Mammary epithelial cell (primary cell): ENCODE measurements at places on chromosomes 3 and 15. TPM values are rescaled to one million over a fixed set of nuclear protein-coding genes. Genes with fewer than 3 reads are reported as not detected.

DNA sequence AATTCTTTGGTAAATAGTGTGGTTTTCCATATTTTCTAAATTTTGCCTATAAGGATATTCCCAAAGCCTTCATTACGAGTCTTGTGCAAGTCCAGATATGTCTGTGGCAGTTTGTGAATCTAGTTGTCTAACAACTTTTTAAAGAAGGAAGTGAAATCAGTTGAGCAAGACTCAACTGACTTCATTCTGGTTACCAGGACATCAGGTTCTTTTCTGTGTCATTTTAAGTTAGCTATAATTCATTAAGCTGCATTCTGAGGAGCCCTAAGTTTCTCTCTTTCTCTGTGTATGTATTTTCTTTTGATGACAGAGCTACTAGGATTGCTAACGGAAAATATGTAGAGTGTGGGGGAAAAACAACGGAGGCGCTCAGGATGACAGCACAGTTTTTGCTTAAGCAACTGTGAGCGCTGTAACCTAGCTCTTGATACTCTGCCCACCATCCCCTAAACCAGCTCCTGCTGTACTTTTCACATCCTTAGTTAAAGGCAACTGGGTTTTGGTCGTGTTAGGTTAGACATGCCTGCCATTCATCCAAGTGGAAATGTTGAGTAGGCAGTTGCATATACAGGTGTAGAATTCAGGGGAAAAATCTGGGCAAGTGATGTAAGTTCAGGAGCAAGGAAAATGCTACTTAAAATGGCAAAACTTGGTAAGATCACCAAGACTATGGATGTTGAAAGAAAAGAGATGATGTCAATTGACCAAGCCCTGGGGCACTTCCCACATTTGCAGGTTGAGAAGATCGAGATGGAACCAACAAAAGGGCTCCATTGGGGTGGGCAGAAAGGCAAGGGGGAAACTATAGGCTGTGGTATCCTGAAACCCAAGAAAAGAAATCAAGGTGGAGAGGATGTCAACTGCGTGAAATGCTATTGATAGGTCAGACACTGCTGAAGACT lies 9.2 kb downstream of the MFSD1 start:
- peak; percentile 28 for DNase-seq

Gene FEZF2
- total RNA-seq: not detected in 2 replicates

- DNase-seq: no peak
Observed at GRCh38 chr3:21229426-21230135, 521.4 kb downstream of the ZNF385D start.

DNA sequence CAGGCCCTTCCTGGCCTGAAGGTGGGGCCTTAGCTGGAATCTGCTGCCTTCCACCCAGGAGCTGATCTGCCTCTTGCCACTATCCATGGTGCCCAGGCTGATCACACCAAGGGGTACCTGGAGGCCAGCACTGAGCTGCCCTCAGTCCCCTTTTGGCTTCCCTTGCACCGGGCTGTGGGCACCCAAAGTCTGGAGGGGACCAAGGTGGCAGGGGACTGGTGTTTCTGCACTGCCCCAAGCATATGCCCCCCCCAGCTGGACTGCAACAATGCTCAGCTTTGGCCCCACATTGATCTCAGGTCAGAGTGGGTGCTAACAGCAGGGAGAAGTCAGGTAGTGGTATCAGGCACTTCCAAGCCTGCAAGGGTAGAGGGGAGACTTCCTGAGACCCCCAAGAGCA lies 902.6 kb upstream of the EPHA6 start:
- DNase-seq: no peak

Gene NMNAT3
- 3.8 and 4.2 TPM in 2 replicates for total RNA-seq

Gene KBTBD13
- total RNA-seq: not detected in 2 replicates

GRCh38 chr15:78454992-78455391 lies 17.0 kb downstream of the IREB2 start:
- DNase-seq: no peak

DNA sequence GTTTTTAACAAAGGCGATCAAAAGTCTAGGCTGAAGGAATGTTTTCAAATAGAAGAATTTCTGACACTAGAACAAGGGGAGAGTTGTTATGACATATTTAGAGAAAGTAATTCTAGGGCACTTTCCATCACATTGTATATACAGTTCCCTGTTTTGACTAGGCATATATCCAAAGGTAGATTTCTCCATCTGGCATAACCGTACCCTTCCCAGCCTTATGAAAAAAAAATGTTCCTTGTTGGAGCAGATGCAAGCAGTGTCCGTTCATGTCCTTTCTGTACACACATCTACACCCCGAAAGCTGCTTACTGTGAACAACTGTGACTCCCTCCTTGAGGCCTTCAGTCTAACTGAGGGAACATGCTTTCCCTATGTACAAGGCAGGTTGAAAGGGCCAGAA lies 271.7 kb upstream of the GBE1 start:
- DNase-seq: no peak

- DNase-seq: peak; percentile 34
Observed at GRCh38 chr3:196969134-196969659, 564 bp upstream of the PIGZ start.

GRCh38 chr15:41494922-41495735 lies 1.5 kb downstream of the ITPKA start:
- no peak for DNase-seq

DNA sequence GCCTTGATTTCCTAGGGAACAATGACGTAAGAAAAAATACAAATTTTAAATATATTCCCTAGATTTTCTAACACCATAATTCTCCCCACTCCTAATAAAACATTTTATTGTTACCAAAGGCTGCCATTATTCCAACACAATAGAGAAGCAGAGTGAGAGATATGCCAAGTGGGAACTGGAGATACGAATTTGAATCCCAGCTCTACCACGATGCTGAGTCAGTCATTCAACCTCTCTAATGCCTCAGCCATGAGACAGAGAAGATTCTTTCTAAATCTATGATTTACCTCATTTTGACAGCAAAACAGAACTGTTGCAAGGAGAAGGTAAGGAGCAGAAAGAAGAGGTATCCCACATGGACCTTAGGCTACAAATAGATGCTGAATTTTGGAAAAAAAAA lies 112.5 kb downstream of the IGF2BP2 start:
- no peak for DNase-seq

DNA sequence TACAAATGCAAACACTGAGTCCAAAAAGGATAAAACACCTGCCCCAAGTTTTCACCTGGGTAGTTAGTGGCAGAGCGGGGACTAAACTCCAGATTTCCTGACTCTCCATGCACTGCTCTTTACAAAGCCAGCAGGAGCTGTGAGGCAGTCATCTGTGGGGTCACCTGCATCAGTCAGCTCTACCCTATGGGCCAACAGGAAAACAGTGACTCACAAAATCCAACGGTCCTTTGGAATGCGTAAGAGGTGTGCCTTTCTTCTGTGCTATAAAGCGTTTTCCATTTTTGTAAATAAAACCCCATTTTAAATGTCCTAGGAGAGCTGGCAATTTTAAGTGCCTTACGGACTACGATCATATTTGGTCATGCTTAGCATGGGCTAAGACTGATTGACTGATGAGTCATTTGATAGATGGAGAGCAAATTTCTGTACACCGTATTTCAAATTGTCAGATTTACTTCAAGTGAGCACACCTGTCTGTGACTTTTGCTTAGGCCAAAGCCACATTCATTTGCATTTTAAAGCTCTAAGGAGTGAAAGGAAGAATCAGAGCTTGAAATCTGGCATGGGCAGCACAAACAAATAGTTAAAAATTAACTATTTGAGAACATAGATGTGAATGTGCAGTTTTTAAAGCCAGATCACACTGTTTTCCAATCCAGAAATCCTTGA lies 4.4 kb upstream of the COL8A1 start:
- DNase-seq: no peak

DNA sequence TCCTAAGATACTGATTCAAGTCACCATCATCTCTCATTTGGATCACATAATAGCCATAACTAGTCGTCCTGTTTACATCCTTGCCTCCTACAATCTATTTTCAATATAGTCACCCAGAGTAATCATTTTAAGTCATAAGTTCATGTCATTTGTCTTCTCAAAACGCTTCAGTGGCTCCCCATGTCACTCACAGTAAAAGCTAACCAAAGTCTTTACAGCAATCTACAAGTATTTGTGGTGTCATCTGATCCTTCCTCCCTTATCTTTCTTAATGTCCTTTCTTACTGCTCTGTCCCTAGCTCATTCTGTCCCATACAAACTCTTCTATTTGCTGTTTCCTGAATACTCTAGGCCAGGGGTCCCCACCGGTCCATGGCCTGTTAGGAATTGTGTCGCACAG lies 28.8 kb downstream of the GBE1 start:
- DNase-seq: no peak

GRCh38 chr15:49235446-49236124 lies 65.5 kb downstream of the GALK2 start:
- peak; percentile 43 for DNase-seq

DNA sequence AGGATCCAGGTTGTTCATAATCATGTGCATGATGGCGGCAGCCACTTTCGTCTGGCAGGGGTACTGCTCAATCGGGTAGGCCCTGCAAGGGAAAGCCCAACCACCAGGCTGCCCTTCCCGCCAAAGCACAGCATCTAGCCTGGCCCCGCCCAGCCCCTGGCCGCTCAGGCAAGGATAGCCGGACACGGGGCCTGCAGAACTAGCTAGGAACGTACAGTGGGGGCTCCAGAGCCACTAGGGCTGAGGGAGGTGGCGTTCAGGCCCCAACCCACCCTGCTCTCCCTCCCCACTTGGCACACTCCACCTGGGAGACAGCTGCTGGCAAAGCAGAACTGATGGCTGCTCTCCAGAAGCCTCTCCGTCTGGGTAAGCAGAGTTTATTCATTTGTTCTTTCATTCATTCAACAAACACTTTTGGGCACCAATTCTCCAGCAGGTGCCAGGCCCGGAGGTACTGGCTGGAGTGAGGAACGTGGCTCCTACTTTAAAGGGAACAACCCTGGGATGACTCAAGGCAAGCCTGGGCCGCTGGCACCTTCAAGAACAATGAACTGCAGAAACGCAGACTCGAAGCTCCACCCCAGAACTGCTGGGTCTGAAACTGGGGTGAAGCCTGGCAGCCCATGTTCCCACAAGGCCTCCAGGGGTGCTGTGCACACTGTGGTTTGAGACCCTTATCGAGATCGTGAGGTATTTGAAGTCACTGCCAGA lies 7.8 kb downstream of the UROC1 start:
- peak; percentile 26 for DNase-seq

GRCh38 chr3:16522834-16523233 lies 9.3 kb upstream of the RFTN1 start:
- no peak for DNase-seq

GRCh38 chr3:196378146-196378841 lies 40.1 kb upstream of the TM4SF19 start:
- no peak for DNase-seq

DNA sequence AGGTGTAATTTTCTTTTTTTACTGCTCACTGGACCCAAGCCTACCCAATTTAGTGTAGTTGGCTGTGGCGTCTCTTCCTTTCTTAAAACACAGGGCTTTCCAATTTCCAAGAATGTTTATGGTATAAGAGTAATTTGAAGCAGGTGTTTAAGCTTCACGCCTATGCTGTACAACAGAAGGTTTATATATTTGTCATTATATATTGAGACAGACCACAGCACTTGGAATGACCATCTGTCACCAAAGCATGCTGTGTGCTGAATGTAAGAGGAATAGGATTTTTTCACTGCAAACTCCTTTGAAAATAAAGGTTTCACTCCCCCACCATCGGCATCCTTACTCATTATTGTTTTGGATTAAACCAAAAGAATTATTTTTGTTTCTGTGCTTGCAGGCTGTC lies 325.7 kb downstream of the OTOL1 start:
- no peak for DNase-seq

DNA sequence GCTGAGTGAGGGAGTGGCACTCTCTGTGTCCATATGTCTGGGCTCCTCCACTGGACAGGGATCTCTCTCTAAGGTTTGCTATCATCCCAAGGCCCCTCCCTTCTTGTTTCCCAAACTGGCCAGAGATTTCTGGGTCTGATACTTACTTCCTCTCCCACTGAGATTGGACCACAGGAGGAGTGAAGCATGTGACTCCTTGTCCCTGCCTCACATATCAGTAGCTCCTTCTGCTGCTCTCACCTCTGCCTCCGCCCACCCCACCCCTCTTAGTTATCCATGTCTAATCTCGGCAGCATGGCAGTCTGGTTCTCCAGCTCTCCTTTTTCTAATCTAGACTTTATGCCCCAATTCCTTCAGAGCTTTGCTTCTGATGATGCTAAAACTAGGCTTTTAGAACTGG lies 223.1 kb downstream of the RPLP1 start:
- DNase-seq: no peak

- DNase-seq: no peak
Observed at GRCh38 chr3:20235796-20236195, 49.8 kb upstream of the SGO1 start.

DNA sequence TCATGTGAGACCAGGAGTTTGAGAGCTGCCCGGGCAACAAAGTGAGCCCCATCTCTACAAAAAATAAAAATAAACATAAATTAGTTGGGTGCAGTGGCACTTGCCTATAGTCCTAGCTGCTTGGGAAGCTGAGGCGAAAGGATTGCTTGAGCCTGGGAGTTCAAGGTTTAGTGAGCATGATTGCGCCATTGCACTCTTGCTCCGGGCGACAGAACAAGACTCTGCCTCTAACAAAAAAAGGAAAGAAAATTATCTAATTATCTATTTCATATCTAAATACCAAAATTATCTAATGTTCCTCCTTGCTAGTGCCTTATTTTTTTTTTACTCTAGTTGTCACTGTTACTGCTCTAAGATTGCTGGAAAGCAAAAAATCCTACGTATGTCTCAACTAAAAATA lies 16.7 kb upstream of the PAK6 start:
- no peak for DNase-seq

- DNase-seq: peak; percentile 15
Observed at GRCh38 chr3:86029590-86029989, 961.4 kb downstream of the VGLL3 start.

- no peak for DNase-seq
Observed at GRCh38 chr15:90968434-90968833, 13.8 kb downstream of the RCCD1 start.

Gene RMDN3
- 18.2 TPM for total RNA-seq

DNA sequence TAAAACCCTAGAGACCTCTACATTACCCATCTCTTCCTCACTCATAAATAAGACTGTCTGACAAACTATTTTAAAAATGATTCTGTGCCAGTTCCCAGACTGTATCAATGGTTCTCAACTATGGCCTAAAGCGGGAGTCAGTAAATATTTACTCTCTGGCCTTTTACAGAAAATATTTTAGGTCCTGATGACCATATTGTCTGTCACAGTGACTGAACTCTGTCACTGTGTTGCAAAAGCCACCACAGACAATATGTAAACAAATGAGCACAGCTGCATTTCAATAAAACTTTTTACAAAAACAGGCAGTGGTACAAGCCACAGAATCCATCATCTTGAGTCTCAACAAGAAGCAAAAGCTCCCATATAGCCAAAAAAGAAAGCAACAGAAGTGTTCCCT lies 45.4 kb downstream of the PLOD2 start:
- no peak for DNase-seq

- DNase-seq: no peak
Observed at GRCh38 chr3:143427631-143428030, 308.1 kb downstream of the CHST2 start.

DNA sequence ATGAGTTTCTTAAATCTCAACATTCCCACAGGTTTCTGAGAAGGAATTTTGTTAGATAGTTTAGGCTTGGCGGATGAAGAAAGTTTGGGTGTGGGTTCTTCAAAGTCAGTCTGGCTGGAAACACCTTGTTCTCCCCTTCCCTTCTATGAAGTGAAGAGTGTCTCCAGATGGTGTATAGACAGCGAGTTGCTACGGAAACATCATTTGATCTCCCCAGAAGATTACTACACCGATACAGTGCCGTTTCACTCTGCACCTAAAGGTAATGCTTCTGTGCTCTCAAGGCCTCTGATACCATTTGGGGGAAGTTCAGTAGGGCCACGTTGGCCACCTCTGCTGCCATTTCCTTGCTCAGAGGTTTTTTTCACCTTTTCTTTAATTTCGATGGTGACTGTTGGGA lies 20.6 kb downstream of the DLEC1 start:
- DNase-seq: no peak

- no peak for DNase-seq
Observed at GRCh38 chr15:99711625-99712024, 21.6 kb downstream of the LYSMD4 start.
